T-helper 1 cell (primary cell): ENCODE measurements at places on chromosomes 6 and 20.

DNA sequence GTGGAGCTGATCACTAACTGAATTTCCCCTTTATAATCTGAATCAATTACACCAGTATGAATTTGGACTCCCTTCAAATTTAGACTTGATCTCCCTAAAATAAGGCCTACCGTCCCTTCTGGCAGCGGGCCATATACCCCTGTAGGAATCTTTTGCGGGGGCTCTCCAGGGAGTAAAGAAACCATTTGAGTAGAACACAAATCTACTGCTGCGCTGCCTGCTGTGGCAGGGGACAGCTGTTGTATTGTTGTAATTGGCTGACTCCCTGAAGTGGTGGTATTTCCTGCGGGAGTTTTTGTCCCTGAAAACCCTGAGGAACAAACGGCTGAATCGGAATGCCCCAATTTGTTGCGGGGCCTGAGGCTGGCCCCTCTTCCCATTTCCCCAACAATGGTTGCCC, 16.0 kb upstream of the PTCRA start:
- DNase-seq: no peak

DNA sequence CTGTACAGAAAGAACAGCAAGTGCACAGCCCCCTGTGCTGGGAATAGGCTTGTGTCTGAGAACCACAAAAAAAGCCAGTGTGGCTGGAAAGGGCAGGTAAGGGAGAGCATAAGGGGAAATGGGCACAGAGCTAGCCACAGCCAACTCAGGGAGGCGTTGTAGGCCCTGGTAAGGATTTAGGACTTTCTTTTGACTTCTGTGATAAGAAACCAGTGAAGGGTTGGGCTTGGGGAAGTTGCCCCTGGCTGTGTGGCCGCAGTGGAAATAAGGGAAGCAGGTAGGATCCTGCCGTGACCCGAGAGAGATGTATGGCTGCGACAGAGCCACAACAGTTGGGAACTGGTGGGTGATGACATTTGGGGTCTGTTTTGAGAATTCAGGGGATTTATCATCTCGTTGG, 30.0 kb upstream of the PHACTR2 start:
- DNase-seq: no peak

DNA sequence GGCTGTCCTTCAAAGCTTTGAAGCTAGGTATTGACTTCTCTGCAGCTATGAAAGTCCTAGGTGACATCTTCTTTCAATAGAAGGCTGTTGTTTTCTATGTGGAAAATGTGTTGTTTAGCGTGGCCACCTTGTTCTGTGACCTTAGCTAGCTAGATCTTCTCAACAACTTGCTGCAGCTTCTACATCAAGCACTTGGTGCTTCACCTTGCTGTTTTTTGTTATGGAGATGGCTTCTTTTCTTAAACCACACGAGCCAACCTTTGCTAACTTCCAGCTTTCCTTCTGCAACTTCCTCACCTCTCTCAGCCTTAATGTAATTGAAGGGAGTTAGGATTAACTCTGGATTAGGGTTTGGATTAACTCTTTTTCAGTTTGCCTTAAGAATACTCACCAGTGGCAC, 128.6 kb upstream of the MMS22L start:
- DNase-seq: no peak

GRCh38 chr20:37081717-37082289, 14.0 kb downstream of the RBL1 start:
- peak; percentile 32 for DNase-seq

GRCh38 chr6:35401514-35401913, 50.6 kb upstream of the FANCE start:
- no peak for DNase-seq

GRCh38 chr6:2891768-2892170, 11.3 kb downstream of the SERPINB9 start:
- DNase-seq: peak; percentile 72

- no peak for DNase-seq
Measured at GRCh38 chr20:51004781-51005180, 18.1 kb downstream of the KCNG1 start.

DNA sequence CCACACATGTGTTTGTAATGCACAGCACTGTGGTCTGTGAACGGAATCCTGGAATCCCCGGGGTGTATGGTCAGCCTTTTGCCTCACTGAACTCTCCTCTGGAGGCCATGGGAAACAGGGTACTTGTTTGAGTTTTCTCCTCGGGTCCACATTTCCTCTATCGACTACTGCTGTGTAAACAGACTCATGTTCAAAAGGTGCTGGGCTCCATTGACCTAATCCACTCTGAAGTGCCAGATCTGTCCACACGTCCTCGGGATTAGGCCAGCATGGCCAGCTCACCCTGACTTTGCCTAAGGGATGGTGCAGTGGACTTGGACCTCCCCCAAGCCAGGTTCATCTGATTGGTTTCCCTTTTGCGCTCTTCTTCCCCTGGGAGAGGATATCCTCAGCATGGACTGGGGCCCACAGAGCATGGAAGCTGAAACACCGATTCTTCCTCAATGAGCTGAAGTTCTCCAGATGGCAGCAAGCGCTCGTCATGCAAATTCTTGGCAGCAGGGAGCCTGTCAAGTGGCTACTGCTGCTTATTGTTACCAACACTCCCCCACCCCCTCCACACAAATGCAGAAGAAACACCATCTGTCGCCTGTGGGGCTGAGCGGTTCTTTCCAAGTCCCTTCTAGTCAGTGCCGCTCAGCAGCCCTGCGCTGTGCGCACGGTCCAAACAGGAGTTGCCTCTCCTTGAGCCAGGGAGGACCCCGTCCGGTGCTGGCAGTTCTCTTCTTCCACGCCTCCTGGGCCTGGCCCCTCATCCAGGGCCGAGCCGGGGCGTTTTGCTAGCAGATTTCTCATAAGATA, 292.6 kb upstream of the MARCKS start:
- DNase-seq: no peak

DNA sequence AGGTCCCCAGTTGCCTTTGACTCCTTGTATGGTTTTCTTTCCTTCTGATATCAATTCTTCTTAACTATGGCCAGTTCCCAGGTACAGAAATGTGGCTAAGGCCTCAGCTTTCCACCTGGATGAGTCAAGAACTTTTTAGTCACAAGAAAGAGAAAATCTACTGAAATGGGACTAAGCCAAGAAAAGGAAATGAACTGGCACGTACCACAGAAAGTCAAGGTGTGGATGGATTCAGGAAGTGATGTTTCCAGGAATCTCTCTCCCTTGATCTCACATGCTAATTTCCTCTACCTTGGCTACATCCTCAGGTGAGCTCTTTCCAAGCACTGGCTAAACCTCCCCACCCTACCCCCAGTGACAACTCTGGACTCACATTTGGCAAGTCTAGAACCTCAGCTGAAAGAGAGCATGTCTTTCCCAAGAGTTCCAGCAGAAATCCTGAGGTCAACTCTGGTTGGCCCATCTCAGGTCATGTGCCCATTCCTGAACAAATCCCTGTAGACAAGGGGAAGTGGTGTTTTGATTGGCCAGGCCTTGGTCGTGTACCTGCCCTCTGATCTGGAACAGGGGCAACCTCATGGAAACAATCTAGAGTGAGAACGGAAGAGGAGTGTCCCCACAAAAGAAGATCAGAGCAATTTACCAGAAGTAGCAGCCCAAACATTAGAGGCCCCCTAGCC, 205.3 kb downstream of the NFATC2 start:
- DNase-seq: no peak

- DNase-seq: peak; percentile 66
Measured at GRCh38 chr6:24720131-24720603, 1.2 kb upstream of the C6orf62 start.

DNA sequence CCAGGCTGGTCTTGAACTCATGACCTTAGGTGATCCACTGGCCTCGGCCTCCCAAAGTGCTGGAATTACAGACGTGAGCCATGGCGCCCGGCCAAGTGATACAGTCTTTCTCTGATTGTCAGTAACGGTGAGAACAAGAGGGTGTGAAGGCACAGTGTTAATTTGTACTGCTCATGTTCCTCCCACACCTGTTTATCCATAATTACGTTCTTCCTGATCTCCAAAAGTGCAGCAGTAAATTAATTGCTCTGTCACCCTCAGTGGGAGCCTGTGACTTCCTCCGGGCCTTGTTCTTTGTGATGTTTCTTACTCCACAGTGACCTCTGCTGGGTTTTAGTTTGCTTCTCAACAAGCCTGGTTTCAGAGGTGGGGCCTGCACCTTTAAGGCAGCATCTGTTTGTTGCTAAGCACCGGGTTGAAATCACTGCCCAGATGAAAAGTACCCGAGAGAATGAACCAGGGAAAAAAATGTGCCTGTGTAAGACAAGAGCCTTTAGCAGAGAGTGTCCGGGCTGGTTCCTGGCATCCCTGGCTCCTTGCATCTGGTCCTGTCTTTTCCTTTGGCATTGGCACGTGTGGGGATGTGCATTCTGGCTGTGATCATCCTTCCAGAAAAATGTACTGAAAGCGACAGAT, 89.1 kb upstream of the CLDN20 start:
- DNase-seq: peak; percentile 30

GRCh38 chr6:143539734-143540133, 28.2 kb upstream of the FUCA2 start:
- DNase-seq: no peak

DNA sequence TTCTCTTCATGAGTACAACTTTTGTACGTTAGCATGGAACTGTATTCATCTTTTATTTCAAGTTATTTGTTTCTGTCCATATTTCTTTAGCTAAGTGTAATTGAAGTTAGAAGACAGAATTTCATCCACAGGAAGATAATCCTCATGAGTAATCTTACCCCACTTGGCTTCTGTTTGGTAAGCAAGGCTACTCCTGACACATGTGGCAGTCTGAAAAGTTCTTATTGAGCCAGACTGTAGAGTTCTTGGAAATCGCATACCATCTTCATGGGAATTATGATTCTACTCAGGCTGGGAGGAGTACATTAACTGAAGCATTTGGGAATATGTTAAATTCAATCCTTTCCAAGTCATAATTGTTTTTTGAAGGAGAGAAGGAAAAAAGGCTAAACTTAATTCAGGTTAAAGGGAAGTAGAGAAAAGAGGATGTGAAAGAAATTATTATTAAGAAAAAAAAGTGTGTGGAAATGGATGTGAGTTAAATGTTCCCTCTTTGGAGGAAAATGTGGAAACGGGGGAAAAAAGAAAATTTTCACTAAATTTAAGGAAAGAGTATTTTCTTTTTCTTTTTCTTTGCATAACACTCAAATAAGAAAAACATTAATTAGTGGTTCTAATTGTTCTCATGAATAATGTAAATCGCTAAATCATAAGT, 41.5 kb upstream of the TENT5A start:
- no peak for DNase-seq

GRCh38 chr6:113006494-113006893, 659.4 kb downstream of the RFPL4B start:
- no peak for DNase-seq

- no peak for DNase-seq
Measured at GRCh38 chr20:53699906-53700305, 106.3 kb upstream of the ZNF217 start.

DNA sequence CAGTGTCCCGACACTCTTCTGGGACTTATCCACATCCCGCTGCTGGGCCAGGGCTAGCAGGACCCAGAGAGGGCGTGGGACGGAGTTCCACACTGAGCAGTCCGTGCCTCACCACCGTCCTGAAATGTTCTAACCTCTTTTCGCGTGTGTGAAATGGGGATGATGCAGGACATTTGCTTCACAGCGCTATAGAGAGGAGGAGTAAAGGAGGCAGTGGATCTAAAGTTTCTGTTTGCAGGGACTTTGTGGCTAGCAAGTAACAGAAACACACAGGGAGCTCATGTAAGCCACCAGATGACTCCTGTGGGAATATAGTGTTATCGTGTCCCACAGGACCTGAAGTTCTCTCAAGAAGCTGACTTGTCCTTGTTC, 634 bp downstream of the ITPA start:
- DNase-seq: no peak

DNA sequence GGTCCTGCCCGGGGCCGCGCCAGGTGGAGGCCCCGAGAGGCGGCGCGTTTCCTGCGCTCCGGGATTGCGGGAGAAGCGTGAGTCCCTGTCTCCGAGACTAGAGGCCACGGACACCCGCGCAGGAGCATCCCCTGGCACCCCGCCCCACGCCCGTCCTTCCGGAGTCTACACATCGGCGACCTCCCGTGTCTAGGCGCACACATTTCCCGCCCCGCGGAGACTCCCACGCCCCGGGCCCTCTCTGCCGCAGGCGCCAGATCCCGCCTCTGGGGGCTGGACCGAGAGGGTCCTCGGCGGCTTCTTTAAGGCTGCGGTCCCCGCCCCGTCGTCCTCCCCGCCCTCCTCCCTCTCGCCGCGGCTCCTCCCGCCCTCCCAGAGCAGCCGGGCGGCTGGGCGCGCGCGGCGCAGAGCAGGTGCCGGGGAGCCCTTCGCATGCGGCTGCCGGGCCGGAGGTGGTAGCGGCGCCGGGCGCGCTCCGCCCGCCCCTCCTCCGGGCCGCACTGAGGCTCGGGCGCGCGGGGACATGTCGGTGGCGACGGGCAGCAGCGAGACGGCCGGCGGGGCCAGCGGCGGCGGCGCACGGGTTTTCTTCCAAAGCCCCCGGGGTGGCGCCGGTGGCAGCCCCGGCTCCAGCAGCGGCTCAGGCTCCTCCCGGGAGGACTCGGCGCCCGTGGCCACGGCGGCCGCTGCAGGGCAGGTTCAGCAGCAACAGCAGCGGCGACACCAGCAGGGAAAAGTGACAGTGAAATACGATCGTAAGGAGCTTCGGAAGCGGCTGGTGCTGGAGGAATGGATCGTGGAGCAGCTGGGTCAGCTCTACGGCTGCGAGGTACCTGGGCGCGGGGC, at the start of gene PPP1R14C:
TSS of gene PPP1R14C (plus strand) at position 375 of the 846 bp plus-strand sequence. CDS start at position 524, 149 bp downstream.
- no peak for DNase-seq

GRCh38 chr6:2706558-2706957, 44.2 kb downstream of the MYLK4 start:
- DNase-seq: no peak

- no peak for DNase-seq
Measured at GRCh38 chr20:54123587-54124180, 50.1 kb downstream of the CYP24A1 start.

DNA sequence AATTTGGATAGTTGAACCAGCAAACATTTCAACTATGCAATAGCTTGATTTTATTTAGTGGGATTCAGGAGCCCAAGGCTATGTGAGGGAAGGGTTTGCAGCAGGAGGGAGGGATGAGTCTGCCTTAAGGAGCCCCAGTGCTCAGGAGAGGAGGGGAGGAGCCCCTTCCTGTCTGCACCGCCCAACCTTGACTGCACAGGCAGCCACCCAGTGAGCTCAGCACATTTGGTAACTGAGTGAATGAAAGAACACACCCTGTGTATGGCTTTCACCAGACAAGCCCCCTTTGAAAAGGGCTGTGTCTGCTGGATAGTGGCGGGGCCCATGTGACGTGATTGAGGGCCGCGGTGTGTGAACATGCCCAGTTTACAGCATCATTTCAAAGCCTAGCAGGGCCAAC, 17.0 kb downstream of the DACT2 start:
- no peak for DNase-seq

- no peak for DNase-seq
Measured at GRCh38 chr20:666877-667276, 8.7 kb downstream of the SCRT2 start.

GRCh38 chr6:66866801-66867200, 1159.8 kb upstream of the EYS start:
- no peak for DNase-seq

- DNase-seq: no peak
Measured at GRCh38 chr20:57465486-57465885, 59.5 kb downstream of the CTCFL start.

DNA sequence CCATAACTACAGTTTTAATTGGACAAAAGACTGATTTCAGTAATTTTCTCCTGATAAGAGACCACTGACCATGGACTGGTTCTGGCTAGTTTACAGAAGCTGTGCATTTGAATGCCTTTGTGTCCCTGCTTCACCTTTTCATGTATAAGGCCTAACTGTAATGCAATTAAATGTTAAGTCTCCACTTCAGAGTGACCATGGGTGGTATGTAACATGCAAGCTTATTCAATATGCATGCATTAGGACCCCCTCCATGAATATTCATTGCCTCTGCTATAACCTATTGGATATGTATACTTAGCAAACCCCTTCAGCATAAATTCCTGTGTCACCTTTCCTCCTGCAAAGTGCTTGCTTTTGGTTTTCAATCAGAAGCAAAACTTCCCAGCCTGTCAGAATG, 2.2 kb downstream of the UBD start:
- DNase-seq: no peak
